ENCODE measurements at places on chromosomes 6 and 20.

- no peak for DNase-seq
Measured at GRCh38 chr20:33862709-33863403, 51.7 kb downstream of the CHMP4B start.

DNA sequence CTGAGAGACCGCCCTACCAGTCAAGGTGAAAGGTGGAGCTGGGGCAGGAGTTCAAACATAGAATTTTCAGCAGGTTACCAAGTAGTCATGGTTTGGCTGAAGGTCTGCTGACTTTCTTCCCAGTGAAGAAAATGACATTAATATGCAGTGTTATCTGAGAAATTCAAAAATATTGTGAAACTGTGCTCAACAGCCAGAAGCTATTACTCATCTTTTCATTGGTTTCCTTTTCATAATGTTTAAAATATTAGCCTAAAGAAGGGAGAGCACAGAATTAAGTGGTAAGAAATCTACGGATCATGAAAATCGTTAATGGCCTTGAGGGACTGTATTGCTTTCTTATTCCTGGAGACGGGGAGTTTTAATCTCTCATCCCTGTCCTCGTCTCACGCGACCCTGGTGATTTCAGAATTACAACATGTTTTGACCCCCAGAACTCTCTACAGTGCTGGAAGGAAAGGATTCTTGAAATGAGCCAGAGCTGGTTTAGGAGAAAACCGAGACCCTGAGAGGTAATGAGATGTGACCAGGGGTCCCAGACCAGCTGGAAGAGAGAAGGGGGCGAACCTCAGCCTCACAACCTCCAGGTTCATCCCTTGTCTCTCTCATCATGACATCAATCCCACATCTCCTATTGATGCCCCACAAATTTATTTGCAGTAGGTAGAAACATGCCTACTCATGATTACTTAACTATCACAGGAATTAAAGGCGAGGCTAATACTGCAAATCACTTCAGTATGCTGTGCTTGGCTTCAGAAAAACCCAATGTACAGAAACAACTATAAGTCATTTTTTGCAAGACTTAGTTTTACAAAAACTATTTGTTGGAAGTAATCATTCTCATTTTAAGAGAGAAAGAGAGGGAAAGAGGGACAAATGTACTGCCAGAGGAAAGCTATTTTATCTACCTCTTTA, 209.5 kb downstream of the FNDC1 start:
- DNase-seq: no peak

GRCh38 chr20:219290-220115, 7.6 kb upstream of the DEFB129 start:
- DNase-seq: no peak

DNA sequence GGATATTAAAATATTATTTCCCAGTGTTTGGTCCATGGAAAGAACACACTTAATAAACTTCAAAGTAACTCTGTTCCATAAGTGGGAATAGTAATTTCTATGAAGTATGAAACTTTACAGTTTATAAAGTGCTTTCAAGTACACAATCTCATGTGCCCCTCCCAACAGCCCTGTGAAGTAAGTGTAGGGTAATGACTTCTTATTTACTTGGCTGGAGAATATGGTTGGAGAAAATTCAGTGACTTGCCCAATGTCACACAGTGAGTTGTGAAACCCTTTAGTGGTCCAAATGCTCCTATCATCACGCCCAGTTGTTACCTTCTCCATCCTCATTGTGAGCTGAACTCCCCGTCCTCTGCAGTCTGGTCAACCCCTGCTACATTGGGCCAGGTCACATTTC, 141.2 kb downstream of the PDE7B start:
- DNase-seq: no peak

DNA sequence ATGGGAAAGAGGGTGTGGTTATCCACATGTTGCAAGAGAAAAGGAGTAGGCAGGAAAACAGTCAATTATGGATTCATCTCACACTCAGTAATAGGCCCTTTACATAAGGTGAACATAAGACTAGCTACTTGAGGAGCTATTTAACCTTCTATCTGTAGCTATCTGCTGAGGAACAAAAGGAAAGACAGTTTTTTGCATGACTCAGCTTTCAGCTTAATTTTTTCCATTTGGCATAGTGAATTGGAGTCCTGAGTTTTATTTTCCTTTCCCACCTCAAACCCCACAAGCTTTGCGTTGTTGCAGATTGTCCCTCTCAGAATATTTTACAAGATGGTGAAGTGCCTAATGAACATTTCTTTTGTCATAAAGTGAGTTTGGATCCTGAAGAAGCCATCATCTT, 32.4 kb downstream of the UBD start:
- no peak for DNase-seq

DNA sequence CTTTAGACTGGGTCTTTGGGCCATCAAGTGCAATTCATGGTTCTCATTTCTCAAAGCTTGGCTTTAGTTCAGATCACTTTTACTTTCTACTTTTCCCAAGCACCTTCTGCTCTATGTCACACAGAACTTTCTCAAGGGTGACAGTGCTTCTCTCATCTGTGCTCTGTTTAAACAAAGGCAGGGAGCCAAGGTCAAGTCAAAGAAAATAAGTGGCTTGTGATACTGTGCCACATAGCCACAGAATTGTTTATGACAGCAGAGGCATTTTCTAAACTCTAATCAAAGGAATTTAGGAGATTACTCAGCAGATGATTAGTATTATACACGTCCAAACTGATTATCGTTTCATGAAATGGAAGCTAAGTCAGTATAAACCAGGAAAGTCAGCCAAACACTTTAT, 348.0 kb downstream of the HDGFL1 start:
- no peak for DNase-seq

- no peak for DNase-seq
Measured at GRCh38 chr20:62768551-62769287, 27.6 kb upstream of the MRGBP start.

DNA sequence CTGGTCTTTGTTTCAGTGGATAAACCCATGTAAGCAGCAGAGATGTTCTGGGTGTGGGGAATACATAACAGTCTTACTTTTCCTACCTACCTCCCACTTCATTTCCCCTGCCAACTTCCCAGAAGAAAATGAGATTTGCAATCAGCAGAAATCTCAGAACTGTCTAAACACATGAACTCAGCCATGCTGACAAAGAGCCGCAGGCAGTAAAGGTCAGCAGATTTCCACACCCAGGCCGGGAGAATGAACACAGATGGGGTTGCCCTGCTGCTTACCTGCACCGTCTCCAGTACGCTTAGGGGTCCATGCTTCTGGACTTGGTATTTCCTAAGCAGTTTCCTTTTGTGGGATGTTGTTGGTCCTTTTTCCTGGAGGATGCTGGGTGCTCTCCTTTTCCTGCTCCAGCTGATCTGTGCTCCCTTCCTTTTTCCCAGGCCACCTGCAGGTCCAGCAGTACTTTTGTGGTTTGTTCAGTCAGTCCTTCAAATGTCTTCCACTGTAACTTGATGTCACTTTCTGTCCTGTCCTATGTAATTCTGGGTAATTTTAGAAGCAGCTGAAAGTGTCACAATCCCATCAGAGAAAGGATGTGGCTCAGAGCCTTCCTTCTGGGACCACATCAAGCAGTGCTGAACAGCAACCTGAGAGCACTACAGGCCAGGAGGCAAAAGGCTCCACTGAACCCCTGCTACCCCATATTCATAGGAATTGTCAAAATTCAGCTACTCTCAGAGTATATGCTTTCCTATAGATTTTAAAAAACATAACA, 129.0 kb downstream of the CEP57L1 start:
- DNase-seq: no peak

- no peak for DNase-seq
Measured at GRCh38 chr6:47116606-47117005, 74.5 kb upstream of the ADGRF1 start.

- no peak for DNase-seq
Measured at GRCh38 chr6:119974430-119975159, 625.0 kb upstream of the MAN1A1 start.

GRCh38 chr20:61443443-61444126, 191.5 kb downstream of the CDH4 start:
- no peak for DNase-seq

DNA sequence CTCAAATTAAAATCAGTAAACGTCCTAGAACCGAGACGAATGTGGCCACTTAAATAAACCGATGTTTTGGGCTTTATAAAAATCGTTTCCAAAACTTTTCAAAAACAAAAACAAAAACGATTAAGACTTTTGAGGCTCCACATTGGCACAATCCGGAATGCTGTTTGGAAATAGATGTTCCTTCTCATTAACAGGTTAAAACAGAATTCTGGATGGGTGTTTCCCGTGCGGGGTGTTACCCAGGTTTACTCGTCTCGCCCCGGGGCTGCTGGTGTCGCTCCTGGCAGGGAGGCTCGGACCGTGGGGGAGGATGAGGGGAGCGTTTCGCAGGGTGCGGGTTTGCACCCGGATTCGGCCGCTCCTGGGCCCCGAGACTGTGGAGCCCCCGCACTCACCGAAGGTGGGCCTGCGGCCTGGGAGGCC, 1.2 kb downstream of the GATA5 start:
- no peak for DNase-seq

DNA sequence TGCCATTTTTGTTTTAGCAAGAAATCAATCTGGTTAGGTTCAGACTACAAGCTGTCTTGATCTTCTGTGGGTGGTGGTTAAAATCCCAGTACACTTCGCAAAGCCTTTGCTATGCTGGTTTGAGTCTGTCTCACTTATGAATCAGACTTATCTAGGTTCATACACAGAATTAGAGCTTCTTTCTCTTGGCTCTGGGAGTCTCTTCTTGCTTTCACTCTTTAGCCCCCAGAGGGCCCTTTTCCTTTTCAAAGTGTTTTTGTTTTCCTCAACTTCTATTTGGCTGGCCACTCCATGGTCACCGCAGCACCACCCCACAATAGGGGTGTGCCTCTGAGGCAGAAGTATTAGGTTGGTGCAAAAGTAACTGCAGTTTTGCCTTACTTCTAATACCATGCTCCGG, 21.3 kb downstream of the ECI2 start:
- no peak for DNase-seq

- DNase-seq: peak; percentile 42
Measured at GRCh38 chr6:158411998-158412397, 99.7 kb downstream of the TULP4 start.

GRCh38 chr20:17685168-17685567, 3.1 kb upstream of the RRBP1 start:
- no peak for DNase-seq

DNA sequence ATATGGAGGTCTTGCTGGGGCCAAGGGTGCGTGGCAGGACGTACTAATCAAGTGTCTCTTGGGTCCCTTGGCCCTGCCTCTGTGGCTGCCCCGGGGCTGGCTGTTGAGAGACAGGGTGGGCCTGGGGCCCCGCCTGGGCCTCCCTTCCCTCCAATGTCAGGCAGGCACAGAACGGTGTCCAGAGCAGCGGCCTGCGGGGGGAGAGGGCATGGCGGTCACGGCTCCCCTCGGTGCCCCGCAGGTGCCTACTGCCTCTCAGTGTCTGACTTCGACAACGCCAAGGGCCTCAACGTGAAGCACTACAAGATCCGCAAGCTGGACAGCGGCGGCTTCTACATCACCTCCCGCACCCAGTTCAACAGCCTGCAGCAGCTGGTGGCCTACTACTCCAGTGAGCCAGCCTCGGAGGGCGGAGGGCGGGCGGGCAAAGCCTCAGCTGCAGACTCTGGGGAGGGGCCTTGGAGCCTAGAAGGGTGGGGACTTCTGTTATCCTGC, 50.0 kb downstream of the SRC start:
- DNase-seq: no peak

- DNase-seq: no peak
Measured at GRCh38 chr6:163935158-163935762, 520.7 kb downstream of the QKI start.

GRCh38 chr6:90095788-90096187, 200.9 kb downstream of the BACH2 start:
- no peak for DNase-seq

DNA sequence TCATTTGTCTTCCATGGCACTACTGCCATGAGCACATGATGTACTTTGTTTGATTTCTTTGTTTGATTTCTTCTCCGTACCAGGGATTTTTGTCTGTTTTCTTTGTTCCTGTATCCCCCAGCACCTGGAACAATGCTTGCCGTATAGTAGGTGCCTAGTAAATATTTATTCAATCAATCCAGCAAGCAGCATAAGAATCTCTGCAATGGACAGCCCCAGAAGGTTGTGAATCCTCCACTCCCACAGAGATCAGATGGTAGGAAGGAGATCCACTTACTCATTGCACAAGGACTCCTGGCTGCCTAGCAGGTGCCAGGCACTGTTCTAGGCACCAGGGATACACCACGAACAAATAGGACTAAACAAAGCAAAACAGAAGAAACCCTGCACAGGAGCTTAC, 6.7 kb upstream of the SYNJ2 start:
- DNase-seq: no peak

- DNase-seq: no peak
Measured at GRCh38 chr6:36052097-36052496, 24.5 kb downstream of the MAPK14 start.

DNA sequence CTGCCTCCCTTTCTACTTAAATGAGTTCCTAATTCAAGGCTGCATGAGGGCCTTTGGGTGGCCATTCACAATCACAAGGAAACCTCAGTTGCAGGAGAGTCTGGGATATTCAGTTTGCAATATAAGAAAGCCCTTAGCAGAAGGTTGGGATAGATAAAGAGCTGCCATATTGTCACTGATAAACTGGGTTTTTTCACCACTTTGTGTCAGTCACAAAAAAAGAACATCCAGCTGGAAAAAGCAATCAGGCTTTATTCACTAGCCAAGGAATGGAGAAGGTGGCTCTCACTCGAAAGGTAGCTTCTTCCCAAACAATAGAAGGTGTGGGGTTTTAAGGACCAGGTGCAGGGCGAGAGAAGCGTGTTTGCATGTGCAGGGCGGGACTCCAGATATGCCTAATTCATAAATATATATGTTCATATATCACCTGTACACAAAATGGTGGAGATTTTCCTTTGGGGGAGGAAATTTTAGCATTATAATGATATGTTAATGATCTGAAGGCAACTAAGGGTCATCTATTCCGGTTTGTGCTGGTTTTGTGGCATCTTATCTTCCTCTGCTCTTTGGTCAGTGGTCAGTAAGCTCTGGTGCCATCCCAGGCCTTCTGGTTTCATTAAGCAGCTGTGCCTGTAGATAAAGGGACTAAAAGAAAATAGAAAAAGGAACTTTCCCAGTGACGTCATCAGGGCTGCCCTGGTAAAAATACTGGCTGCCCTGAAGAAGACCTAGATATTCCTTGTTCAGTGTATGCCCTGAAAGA, 97.1 kb upstream of the IYD start:
- DNase-seq: no peak

DNA sequence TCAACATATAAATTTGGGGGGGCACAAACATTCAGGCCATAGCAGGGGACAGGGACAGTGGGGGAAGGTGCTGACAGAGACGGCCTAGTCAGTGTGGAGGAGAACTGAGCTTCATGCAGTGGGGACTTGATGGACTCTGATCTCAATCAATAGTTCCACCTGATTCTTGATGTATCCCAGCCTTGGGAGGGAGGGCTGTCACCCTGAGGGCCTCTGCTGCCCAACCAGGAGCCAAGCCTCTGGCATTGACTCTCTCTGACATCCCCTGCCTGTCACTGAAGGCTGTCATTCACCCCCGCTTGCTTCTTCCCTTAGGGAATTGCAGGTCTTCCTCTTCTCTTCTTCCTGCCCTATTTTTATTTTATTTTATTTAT, 180.6 kb upstream of the TAB2 start:
- DNase-seq: peak; percentile 68

Measured in esophagus muscularis mucosa (tissue), 4 donors.